Body of pancreas (tissue), 4 donors: ENCODE measurements at places on chromosomes 11 and 22. TPM values are rescaled to one million over a fixed set of nuclear protein-coding genes. Genes with fewer than 3 reads are reported as not detected.

DNA sequence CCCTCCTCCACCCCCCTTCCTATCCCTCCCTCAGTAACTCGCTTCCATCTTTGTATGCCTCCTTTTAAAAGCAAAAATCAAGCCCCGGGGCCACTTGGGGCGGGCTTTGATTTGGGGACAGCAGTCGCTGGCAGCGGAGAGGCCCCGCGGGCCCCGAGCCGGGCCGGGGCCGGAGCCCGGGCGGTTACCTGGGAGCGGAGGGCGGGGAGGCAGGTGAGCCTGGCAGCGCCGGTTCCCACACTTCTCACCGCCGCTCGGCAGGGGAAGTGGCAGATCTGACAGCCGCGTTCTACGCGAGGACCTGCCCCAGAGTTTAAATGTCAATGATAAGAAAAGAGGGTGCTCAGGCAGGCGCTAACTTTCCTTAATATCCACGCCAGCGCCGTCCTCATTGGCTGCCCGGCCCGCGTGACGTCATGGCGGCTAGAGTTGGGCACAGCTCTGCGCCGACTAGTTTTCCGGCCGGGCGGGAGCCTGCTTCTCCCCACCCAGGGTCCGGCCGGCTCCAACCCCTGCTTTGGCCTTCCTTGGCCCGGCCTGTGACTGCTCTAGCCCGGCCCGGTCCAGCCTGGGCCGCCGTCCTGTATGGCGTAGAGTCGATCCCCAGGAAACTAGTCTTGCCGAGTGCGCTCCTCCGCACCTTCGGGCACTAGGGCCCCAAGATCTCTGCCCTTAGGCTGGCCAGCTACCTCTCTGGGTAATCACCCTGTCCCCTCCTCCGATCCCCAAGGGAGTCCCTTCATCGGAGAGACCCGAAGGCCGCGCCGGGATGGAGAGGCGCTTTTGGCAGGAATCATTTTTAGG, 6.7 kb upstream of the PAX6 start:
- no peaks in the 10 kb centered on the region for H3K36me3 ChIP-seq
- peak; percentile 60 for DNase-seq
- H3K4me3 ChIP-seq, result no peak overlapping the region
- no peak overlapping the region for H3K27ac ChIP-seq
- peaks cover 55% of the 10 kb centered on the region for H3K4me1 ChIP-seq
- H3K27me3 ChIP-seq, result peaks cover 58% of the 10 kb centered on the region

GRCh38 chr22:39142088-39142680, 10.3 kb downstream of the CBX7 start:
- no peaks in the 10 kb centered on the region for H3K36me3 ChIP-seq
- no peak overlapping the region for H3K27ac ChIP-seq
- H3K27me3 ChIP-seq, result no peaks in the 10 kb centered on the region
- no peak for DNase-seq
- H3K4me1 ChIP-seq, result peaks cover 29% of the 10 kb centered on the region

- no peak for DNase-seq
- no peak overlapping the region for H3K4me3 ChIP-seq
- H3K4me1 ChIP-seq, result no peaks in the 10 kb centered on the region
- H3K27me3 ChIP-seq, result no peaks in the 10 kb centered on the region
Measured at GRCh38 chr11:121958323-121958970, 157.6 kb downstream of the BLID start.

DNA sequence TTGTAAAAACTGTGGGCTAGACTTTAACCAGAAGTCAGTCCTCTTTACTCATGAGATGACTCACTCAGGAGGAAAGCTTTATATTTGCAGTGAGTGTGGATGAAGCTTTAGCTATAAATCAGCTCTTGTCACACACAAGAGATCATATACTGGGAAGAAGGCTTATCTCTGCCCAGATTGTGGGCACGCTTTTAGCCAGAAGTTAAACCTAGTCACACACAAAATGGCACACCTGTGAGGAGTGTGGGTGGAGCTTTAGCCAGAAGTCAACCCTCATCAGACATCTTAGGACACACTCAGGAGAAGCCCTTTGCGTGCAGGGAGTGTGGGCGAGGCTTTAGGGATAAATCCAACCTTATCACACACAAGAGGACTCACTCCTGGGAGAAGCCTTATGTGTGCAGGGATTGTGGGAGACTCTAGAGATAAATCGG, 706.9 kb upstream of the LUZP2 start:
- H3K4me3 ChIP-seq, result no peak overlapping the region
- peak; percentile 5 for DNase-seq
- peaks cover 13% of the 10 kb centered on the region for H3K4me1 ChIP-seq
- peak overlapping the region; percentile 62 for H3K27ac ChIP-seq

DNA sequence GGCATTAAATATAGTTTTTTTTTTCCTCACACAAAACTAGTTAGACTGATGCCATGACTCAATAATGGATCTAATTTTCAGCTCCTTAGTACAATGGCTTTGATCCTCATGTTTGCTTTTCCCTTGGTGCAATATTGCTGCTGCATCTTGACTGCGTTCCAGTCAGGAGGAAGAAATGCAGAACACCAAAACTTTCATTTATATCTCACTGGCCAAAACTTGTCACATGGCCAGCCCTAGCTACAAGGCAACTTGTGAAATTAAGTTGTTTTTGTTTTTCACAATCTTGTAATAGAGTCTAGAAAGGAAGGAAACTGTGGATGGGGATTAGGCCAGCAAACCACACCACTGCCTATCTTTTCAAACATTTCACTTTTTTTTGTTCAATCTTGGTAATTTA, 36.7 kb downstream of the SMC1B start:
- no peaks in the 10 kb centered on the region for H3K4me1 ChIP-seq
- no peaks in the 10 kb centered on the region for H3K27me3 ChIP-seq
- no peak overlapping the region for H3K4me3 ChIP-seq
- H3K36me3 ChIP-seq, result no peaks in the 10 kb centered on the region

- no peak for DNase-seq
- no peak overlapping the region for H3K4me3 ChIP-seq
- H3K27ac ChIP-seq, result no peak overlapping the region
- H3K36me3 ChIP-seq, result no peaks in the 10 kb centered on the region
- H3K4me1 ChIP-seq, result no peaks in the 10 kb centered on the region
Measured at GRCh38 chr22:47929073-47929472, 1166.6 kb downstream of the TBC1D22A start.

DNA sequence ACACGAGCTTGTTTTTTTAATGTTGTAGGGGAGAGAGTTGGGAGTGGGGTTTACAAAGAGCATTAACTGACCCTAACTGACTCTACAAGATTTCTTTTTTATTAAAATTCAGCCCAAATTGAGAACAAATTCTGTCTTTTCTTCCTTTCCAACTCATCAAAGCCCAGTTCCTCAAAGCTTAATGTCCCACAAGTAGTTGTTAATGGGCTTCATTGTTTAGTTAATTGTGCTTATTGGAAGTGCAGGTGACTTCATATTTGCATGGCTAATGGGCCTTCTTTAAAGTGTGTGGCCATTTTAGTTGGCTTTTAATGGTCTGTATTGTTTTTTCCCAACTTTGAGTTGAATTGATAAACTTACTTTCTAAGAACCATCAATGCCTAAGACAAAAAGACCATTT, 39.8 kb downstream of the MPPED2 start:
- DNase-seq, result no peak
- no peaks in the 10 kb centered on the region for H3K27me3 ChIP-seq
- no peaks in the 10 kb centered on the region for H3K36me3 ChIP-seq
- no peak overlapping the region for H3K4me3 ChIP-seq

DNA sequence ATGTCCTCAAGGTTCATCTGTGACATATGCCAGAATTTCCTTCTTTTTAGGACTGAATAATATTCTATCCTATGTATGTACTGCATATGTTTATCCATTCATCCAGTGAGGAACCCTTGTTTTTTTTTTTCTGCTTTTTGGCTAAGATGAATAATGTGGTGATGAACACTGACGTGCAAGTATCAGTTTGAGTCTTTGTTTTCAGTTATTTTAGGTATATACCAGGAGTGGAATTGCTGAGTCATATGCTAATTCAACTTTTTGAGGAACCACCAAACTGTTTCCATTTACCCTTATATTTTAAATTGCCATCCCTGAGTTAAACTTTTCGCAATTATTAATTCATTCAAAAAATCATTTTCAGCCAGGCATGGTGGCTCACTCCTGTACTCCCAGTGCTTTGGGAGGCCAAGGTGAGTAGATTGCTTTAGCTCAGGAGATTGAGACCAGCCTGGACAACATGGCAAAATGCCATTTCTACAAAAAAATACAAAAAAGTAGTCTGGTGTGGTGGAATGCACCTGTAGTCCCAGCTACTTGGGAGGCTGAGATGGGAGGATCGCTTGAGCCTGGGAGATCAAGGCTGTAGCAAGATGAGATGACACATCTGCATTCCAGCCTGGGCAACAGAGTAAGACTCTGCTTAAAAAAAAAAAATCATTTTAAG, 64.2 kb downstream of the MICAL2 start:
- DNase-seq, result no peak
- no peaks in the 10 kb centered on the region for H3K36me3 ChIP-seq
- H3K4me3 ChIP-seq, result no peak overlapping the region
- no peaks in the 10 kb centered on the region for H3K27me3 ChIP-seq
- H3K27ac ChIP-seq, result no peak overlapping the region

DNA sequence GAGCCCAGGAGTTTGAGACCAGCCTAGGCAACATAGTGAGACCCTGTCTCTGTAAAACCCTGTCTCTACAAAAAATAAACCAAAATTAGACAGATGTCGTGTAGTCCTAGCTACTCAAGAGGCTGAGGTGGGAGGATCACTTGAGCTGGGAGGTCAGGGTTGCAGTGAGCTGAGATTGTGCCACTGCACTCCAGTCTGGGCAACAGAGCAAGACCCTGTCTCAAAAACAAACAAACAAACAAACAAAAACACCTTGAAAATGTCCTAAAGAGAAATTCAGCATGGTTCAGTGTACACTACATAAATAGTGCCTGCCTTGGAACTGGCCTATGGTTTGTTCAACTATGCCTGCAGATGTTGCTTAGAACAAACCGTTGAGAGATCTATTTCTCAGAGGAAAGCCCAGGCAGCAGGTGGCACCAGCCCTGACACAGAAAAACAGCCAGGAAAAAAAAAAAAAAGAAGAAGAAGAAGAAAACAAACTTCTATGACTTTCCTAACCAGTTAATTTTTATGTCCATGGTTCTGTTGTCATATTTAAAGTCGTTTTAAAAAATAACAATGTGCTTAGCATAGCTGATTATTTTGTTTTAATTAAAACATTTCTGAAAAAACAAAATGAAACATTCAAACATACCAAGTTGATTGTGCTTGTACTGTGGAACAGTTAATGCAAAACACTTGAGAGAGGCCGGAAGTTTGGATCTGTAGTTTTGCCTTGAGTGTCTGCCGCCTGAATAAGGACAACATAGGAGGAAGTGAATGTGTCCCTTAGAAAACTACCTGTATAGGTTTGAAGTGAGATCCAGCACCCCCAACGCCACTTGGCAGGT, 5.4 kb downstream of the KREMEN1 start:
- no peak for DNase-seq
- no peak overlapping the region for H3K4me3 ChIP-seq
- H3K36me3 ChIP-seq, result no peaks in the 10 kb centered on the region
- H3K27me3 ChIP-seq, result no peaks in the 10 kb centered on the region

Gene GATD1
- 28.7 TPM for total RNA-seq

- DNase-seq, result no peak
- H3K4me3 ChIP-seq, result no peak overlapping the region
- no peaks in the 10 kb centered on the region for H3K27me3 ChIP-seq
Measured at GRCh38 chr11:69245041-69245440, 48.9 kb upstream of the MYEOV start.

DNA sequence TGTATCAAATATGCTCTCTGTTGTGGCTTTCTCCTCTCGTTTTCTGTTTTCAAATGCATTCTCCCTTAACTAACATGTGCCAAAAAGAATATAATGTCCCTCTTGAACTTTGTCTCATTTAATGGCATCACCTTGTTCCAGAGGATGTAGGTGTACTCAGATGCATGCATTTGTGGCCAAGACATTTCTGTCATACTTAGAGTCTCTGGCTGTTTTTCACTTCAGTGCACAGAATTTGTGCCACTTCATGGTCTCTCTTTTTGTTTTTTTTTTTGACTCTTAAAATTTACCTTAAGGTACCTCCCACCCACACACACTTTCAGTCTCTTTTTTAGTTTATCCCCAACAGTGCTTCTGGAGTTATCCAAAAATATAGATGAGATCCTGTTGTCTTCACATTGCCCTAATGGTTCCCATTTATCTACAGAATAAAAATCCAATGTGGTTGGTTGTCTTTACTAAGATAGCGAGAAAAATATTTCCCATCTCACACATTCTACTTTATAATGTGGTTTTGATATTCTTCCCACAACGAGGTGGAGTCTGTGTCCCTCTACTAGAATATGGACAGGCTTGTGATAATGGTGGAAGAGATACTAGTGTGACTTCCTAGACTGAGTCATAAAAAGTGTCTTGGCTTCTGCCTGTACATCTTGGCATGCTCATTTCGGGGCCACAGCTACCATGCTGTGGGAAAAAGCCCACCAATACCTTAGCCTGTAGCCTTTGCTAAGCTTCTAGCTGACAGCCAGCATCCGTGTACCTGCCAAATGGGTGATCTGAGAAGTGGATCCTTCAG, 125.8 kb downstream of the DDX10 start:
- DNase-seq, result no peak
- H3K27me3 ChIP-seq, result no peaks in the 10 kb centered on the region
- H3K36me3 ChIP-seq, result no peaks in the 10 kb centered on the region
- H3K27ac ChIP-seq, result no peak overlapping the region
- H3K4me3 ChIP-seq, result no peak overlapping the region

Gene HTR3B
- total RNA-seq, result not detected

DNA sequence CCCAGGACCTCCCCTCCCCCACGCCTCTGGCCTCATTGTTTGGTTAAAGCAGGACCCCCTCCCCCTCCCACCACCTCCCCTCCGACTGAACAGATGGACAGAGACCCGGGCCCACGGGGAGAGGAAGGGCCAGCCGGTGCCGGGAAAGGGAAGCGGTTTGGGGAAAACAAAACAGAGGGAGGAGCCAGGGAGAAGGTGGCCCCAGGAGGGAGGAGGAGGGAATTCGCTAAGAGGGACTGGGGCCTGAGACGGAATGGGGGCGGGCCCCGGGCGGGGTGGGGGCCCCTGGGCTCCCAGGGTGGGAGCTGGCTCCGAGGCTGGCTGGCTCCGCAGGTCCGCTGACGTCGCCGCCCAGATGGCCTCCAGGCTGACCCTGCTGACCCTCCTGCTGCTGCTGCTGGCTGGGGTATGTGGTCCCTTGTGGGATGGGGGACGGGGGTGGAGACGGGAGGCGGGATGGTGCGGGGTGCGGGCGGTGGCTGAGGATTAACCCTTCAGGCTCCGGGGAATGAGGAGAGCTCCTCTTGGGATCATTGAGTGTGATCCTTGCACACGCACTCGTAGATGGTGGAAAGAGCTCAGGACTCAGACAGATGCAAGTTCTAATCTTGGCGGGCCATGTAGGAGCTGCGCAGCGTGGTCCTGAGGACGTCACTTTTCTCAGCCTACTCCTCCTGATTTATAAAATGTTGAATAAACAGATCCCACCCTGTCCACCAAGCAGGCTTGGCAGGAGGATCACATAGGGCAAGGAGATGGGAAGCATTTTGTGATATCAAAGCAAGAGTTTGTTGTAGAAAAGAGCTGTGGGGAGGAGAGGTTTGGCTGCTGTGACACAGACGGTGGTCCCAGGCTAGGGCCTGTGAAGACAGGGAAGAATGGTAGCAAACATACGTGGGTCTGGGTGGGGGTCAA, 688 bp downstream of the SERPING1 start:
- H3K36me3 ChIP-seq, result no peaks in the 10 kb centered on the region
- peak overlapping the region; percentile 83 for H3K27ac ChIP-seq

GRCh38 chr11:65432686-65433582, 10.3 kb downstream of the NEAT1 start:
- no peak overlapping the region for H3K4me3 ChIP-seq
- no peak overlapping the region for H3K27ac ChIP-seq
- H3K27me3 ChIP-seq, result no peaks in the 10 kb centered on the region
- peaks cover 5% of the 10 kb centered on the region for H3K36me3 ChIP-seq
- no peak for DNase-seq
- peaks cover 77% of the 10 kb centered on the region for H3K4me1 ChIP-seq

Gene PIWIL4
- total RNA-seq, result 6.5 TPM

Gene DCDC1
- 0.33 TPM for total RNA-seq
